ENCODE measurements at places on chromosomes 13 and 19.

- DNase-seq, result no peak
Measured at GRCh38 chr19:41537789-41538188, 38.2 kb upstream of the CEACAM21 start.

DNA sequence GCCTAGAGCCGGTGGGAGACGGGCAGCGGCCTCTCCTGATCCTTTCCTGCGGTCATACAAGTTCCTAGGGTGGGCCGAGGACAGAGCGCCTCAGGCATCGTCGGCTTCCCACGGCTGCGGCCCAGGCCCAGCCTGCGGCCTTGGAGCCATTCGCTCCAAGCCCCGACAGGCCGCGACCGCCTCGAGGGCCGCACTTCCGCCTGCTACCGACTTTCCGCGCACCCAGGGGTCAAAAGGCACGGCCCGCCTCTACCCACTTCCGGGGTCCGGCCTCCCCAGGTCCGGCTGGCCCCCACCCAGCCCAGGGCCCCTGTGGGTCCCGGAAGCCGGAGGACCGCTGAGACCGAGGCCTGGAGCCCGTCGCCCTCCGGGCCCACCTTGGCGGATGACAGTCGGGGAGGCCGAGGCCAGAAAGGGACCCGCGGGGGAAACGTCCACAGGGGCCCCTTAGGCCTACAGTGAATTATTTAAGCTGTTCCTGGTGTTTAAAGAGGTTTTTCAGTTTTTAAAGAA lies 16.2 kb downstream of the ZIC2 start:
- DNase-seq, result no peak

- DNase-seq, result no peak
Measured at GRCh38 chr13:74210693-74211393, 76.6 kb upstream of the KLF12 start.

- DNase-seq, result no peak
Measured at GRCh38 chr19:58406818-58407657, 1.4 kb upstream of the ZNF584 start.

DNA sequence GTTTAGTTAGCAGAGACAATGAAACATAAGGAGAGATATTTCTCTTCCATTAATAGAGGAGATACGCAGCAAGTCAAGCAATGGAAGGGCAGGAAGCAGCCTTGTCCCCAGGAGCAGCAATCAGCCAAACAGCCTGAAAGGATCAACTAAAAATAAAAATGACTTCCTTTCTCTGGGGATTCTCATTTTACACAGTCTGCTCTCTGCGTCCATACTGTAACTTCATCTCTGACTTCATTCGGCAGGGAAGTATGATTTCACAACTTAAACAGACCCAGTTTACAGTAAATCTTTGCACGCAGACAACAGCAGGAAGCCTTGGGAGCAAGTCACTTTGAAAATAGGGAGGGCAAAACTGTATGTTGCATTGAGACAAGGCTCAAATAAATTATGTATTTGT lies 826.7 kb downstream of the DIAPH3 start:
- DNase-seq, result no peak

- DNase-seq, result no peak
Measured at GRCh38 chr19:56071151-56071550, 49.9 kb downstream of the ZNF787 start.

- DNase-seq, result no peak
Measured at GRCh38 chr13:44573790-44574465, 2.2 kb downstream of the TSC22D1 start.

DNA sequence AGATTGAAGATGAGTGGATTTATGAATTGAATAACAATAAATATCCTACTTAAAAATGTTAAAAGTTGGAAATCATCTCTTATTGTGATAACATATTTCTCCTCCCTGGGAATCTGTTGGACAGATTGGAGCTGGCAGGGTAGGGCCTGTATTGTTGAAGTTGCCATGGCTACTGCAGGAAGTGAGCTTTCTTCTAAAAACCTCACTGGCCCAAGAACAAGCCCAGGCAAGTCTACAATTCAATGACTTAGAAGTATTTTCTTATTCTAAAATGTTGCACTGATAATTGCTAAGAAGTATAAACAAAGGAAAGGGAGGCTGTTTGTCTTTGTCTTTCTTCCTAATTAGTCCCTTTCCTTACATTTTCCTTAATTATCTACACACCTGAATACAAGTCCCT lies 112.1 kb downstream of the DLEU7 start:
- no peak for DNase-seq

- DNase-seq, result no peak
Measured at GRCh38 chr13:94917824-94918223, 205.5 kb upstream of the SOX21 start.

DNA sequence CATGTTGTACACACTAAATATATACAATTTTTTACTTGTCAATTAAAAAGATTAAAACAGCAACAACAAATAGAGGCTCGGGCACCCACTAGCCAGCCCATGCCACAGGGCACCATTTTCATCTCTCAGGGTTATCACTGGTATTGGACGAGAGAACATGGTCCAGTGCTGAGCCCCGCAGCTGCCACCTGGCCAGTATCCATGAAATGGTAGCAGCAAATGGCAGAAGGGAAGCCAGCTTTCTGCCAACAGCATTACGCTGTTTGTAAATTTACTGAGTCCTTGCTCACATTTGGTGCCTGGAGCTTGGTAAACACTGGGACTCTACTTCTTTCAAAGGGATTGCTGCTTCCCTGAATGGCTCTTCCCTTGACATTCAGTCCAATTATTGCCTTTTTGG lies 87.9 kb upstream of the WASF3 start:
- DNase-seq, result no peak

- no peak for DNase-seq
Measured at GRCh38 chr13:44232774-44233173, 140.8 kb upstream of the SERP2 start.

DNA sequence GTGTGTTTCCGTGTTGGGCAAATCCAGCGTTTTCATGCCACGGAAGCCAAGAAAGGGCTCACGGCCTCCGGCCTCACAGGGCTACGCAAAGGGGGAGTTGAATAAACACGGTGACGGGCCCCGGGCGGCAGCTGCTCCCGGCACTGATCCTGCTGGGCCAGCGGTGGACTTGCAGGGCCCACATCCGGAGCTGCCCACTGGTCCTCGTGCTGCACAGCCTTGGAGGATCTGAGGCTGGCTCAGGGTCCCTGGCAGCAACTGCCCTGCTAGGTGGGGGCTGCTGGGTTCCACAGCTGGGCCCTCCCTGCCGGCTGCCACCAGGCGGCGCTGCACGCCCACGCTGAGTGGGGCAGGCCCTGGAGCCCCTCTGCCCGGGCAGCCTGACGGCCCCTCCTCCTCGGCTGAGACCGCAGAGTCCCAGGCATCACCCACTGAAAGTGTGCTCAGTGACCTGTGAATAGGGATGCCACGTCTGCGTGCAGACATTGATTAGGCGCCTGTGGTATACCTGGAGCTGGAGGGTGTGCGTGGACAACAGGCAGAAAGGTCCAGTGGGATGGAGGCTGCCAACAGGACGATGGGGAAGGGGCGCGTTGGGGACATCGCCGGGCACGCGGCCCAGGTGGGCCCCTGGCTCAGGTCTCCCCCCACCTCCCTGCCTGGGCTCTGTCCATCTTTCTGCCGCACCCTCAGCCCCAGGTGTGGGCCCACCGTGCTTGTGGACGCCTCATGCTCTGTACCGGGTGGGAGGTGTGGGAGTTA lies 5.3 kb upstream of the HCN2 start:
- DNase-seq, result peak; percentile 49

- no peak for DNase-seq
Measured at GRCh38 chr13:72782717-72783116, 784 bp downstream of the PIBF1 start.

- DNase-seq, result no peak
Measured at GRCh38 chr19:29645911-29646310, 19.4 kb upstream of the PLEKHF1 start.

DNA sequence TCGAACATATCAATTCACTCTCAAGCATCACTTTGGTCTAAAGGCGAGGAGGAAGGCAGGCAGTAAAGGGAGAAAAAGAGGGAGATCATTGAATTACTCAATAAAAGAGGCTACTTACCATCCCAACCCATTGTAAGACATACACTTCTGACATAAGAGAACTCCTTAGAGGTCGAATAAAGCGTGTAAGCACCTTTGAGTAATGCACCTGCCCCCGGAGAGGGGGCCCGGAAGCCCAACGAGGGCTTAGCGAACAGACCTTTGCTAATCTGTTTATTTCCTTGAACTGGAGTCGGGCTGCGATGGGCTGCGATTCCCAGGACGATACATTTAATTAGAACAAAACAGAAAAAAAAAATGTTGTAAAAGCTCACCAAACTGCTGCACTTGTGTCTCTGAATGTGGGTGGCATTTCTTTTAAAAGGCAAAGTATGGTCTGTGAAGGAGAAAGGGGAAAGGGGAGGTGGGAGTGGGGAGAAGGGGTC lies 3.0 kb downstream of the ZC3H4 start:
- no peak for DNase-seq

All from stimulated activated CD8-positive, alpha-beta memory T cell treated with anti-CD3 and anti-CD28 coated beads, Interleukin-12 subunit alpha, Interleukin-12 subunit beta, amount 100 ng/mL, for 1 hour (primary cell).